ENCODE measurements at places on chromosomes 12 and 14. TPM values are rescaled to one million over a fixed set of nuclear protein-coding genes. Genes with fewer than 3 reads are reported as not detected.

The GUCY2C gene
- total RNA-seq: not detected

The EML5 gene
- total RNA-seq: 29.5 TPM

The SMOC1 gene
- total RNA-seq: 0.35 TPM

The GPR135 gene
- 9.4 TPM for total RNA-seq

The CLEC4E gene
- 2.8 TPM for total RNA-seq

The CD69 gene
- total RNA-seq: 3.0 TPM

The SERPINA4 gene
- total RNA-seq: 0.18 TPM

The UBC gene
- 832 TPM for total RNA-seq

The FGF23 gene
- not detected for total RNA-seq

The BBOF1 gene
- total RNA-seq: 4.2 TPM

The SLC6A13 gene
- total RNA-seq: not detected

The AKAP5 gene
- 0.89 TPM for total RNA-seq

The CDK17 gene
- total RNA-seq: 31.4 TPM

The TSFM gene
- 21.4 TPM for total RNA-seq

The SERPINA3 gene
- 261 TPM for total RNA-seq

The MYF5 gene
- total RNA-seq: not detected

The OR4E2 gene
- not detected for total RNA-seq

The ALX1 gene
- total RNA-seq: not detected

The CEP83 gene
- total RNA-seq: 27.8 TPM

The KRT72 gene
- total RNA-seq: not detected

The ABHD12B gene
- 0.84 TPM for total RNA-seq

The USP5 gene
- total RNA-seq: 84.3 TPM

The OVCH1 gene
- 0.10 TPM for total RNA-seq
